GM12878 (cell line): ENCODE measurements at places on chromosomes 6 and 20.

GRCh38 chr20:56805966-56806365, 176.9 kb downstream of the TFAP2C start:
- no peak for DNase-seq

- no peak for DNase-seq
Measured at GRCh38 chr6:167130712-167131684, 8.1 kb downstream of the CCR6 start.

- DNase-seq, result no peak
Measured at GRCh38 chr6:137076277-137077068, 31.7 kb upstream of the IL20RA start.

DNA sequence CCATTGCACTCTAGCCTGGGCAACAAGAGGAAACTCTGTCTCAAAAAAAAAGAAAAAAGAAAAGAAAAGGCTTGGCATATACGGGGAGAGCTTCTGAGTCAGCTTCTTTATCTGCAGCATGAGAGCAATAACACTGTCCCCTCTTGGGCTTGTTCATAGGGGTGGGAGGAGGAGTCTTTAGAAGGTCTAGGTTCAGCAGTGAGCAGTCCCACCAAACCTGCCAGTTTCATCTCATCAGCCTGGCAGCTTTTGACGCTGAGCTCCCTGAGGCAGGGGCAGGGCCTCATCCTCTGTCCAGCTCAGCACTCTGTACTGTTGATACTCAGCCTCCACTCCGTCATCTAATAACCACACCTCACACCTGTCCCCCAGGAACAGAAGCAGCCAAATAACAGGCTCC, 5.6 kb upstream of the C6orf132 start:
- no peak for DNase-seq

GRCh38 chr20:1952737-1953530, 40.9 kb downstream of the PDYN start:
- DNase-seq, result peak; percentile 15

GRCh38 chr6:11432091-11432490, 105.5 kb upstream of the TMEM170B start:
- no peak for DNase-seq

DNA sequence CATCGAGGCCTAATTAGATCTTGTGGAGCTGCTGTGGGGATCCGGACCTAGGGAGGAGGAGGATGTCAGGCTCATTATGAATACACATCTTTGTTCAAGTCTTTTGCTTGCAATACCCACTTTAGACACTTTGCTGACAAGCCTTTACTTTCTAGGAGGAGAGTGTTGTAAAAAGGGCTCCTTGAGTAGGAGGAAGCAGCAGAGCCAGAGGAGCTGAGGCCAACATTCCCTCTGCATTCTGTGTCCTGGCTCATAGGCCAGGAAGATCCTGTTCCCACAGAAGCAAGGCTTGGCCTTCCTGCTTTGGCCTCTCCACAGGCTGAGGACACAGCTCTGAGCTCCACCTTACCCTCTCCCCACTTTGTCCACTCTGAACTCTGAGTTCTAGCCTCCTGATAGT, 67.1 kb downstream of the TPD52L1 start:
- DNase-seq, result no peak

- DNase-seq, result peak; percentile 27
Measured at GRCh38 chr20:15564981-15565380, 1008.3 kb downstream of the KIF16B start.

- DNase-seq, result no peak
Measured at GRCh38 chr6:44194326-44194725, 22.4 kb upstream of the MYMX start.

- no peak for DNase-seq
Measured at GRCh38 chr20:38304845-38305447, 990 bp downstream of the BPI start.

GRCh38 chr6:43278524-43279078, 19.5 kb upstream of the SLC22A7 start:
- DNase-seq, result no peak

DNA sequence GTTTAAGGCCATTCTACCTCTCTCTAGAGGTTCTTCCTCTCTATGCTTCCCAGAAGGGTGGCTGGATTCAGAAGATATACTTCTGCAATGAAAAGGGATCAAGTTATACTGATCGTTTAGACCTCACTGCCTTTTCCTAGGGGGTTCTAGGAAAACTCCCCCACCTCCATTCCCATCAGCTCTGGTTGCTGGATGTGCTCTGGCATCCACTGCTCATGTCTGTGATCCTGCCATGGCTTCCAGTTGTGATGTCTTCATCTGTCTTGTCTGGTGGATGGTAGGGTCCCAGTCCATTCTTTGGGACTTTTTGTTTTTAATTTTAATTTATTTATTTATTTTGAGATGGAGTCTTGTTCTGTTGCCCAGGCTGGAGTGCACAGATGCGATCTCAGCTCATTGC, 118.4 kb downstream of the BTBD3 start:
- no peak for DNase-seq

DNA sequence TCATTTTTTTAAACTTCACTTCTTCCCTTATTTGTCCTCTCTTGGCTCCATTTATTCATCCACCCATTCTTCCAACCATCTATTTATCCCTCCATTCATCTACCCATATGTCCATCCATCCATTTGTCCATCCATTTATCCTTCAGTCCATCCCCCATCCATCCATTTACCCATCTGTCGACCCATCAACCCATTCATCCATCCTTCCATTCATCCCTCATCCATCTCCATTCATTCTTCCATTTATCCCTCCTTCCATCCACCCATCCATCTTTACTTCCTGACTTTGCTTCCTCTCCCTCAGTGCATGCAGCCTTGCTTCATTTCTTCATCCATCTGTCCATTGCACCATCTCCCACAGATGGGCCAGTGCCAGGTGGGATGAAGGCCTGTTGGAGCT, 1.8 kb downstream of the CST11 start:
- no peak for DNase-seq

- no peak for DNase-seq
Measured at GRCh38 chr20:24805456-24806238, 143.4 kb upstream of the CST7 start.

GRCh38 chr20:15905661-15906060, 667.6 kb downstream of the KIF16B start:
- DNase-seq, result no peak

- DNase-seq, result no peak
Measured at GRCh38 chr6:38792356-38792755, 77.2 kb downstream of the DNAH8 start.

DNA sequence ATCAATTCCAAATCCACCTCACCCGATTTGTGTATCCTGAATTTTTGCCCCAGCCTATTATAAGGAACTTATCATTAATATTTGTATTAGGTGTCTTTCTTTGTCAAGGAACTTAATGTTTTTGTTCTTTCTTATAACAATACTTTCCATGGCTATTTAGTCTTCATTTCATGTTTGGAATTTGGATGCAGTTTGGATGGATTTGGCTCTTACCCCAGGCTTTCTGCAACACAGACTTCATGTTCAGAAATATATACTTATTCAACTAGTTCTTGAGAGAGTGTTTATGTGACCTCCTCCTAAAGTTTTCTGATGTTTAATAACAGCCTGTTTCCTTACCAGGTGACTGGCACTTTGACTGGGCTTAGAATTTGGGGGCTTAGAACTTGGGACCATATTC, 35.9 kb upstream of the TOX2 start:
- no peak for DNase-seq

DNA sequence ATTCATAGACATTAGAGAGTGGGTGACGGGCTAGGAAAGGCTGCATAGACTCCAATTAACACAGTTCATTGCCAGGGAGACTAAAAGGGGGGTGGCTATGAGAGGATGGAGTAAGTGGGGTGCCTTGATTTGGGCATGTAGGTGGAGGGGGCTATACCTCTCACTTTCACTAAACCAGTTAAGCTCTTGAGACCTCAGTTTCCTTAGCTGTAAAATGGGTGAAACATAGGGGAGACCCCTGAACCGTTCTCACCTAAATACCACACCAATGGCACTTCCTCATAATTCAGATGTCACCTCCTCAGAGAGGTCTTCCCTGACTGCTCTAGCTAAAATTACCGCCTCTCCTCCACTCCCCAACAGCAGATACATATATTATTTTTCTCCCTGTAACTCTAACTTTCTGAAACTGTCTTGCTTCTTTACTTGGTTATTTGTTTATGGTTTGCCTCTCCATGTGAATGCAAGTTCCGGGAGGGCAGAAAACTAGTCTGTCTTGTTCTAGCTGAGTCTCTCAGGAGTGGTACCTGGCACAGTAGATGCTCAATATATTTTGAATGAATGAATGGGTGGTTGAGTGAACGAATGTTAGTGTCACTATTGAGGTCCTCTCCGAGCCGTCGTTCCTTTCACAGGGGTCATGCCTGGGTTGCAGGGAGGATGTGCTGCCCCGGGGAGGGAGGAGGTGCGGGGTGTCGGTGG, 615 bp upstream of the EYA2 start:
- no peak for DNase-seq

DNA sequence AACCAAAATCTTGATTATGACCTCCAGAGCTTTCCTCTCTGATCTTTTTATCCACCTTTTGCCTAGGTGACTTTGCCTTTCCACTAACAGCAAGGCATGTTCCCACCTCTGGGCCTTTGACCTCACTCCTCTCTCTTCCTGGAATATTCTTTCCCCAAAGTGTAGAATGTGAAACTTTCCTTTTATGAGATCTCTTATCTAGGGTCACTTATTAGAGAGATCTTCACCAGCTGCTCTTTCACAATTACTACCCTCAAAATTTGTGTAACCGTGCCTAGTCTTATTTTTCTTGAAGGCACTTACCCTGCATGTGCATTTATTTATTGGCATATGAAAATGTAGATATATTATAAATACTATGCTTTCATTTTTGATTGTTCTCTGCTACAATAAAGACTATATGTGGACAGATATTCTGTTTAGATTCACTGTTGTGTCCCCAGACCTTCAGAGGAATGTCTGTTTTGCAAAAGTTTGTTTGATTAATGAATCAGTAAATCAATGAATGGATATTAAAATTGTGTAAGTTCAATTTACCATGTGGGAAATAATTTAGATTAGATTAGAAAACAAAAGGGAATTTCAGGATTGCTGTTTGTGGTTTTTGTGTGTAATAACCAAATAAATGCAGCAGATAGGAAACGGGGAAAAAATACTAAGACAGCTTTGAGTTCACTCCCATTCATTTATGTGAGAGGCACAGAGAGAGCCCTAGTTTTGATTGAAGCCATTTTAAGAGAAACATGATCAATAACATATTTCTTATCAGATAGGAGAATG, 207.0 kb downstream of the ADGB start:
- no peak for DNase-seq

DNA sequence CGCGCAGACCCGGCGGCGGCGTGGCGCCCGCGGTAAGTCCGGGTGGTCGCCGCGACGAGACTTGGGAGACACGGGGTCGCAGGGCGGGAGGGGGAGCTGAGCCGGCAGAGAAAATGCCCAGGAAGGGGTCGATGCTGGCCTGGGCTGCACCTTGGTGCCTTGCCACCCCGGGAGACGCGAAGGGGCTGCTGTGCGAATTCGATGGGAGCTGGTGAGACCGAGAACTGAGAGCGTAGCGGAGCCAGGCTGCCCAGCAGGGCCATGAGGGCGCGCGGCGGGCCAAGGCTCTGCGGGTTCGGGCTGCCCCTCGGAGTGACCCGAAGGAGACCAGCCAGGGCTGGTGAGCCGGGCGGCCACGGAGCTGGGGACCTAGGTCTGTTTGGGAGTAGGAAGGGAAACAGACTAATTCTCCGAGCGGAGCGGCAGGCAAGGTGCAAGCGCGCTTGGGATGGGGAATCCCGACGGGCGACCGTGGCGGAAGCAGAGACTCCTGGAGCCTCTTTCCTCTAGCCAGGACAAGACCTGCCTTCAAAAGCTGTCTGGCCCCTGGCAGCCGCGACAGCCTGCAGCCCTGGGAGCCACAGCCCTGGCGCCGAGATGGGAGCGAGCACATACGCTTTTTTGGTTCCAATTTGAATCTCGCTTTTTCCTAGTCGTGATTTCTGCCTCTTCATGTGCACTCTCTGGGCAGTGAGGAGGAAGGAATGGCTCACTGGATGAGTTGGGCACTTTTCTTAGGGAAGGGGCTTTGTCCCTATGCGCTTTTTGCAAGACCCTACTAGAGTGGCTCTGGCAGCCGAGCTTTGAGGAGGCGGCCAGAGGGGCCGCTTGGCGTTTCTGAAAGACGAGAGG, 691 bp downstream of the SYNDIG1 start:
- no peak for DNase-seq

- DNase-seq, result no peak
Measured at GRCh38 chr6:124057461-124057860, 253.8 kb downstream of the NKAIN2 start.

GRCh38 chr6:26304797-26305640, 60.0 kb upstream of the BTN3A2 start:
- DNase-seq, result no peak

GRCh38 chr6:69294407-69294806, 502.4 kb downstream of the LMBRD1 start:
- no peak for DNase-seq

- no peak for DNase-seq
Measured at GRCh38 chr6:110523451-110524021, 47.1 kb upstream of the SLC22A16 start.

DNA sequence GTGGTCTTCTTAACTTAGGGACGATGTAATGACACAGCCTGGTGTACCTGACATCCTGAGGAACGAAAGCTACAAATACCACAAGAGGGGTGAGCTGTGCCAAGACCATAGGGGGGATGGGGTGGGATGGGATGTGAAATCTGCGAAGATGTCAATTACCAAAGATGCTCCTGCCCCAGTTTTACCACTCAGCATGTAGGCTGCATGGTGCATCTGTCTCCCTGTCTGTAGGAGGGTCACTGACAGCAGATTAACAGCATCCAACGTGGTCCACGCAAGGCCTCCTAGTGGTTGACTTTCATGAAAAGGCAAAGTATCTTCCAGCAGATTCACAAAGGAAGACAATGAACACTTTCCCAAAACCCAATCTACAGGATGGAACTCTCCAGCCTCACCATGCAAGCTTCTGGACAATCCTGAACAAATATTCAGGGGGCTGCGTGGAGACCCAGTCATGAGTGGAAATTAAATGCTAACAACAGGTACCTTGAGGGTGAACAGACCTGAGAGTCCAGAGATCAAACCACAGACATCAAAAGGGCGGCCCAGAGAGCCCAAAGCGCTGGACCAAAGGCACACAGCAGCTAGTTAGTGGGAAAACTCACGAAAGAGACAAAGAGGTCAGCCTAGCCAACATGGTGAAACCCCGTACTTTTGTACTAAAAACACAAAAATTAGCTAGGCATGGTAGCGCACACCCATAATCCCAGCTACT, 44.4 kb downstream of the ZMYND8 start:
- no peak for DNase-seq

GRCh38 chr20:16083639-16084280, 489.5 kb downstream of the KIF16B start:
- DNase-seq, result no peak

GRCh38 chr6:117955684-117956256, 48.7 kb downstream of the SLC35F1 start:
- DNase-seq, result no peak

GRCh38 chr6:44100088-44100550, 27.1 kb downstream of the MRPL14 start:
- no peak for DNase-seq
